ENCODE measurements at places on chromosomes 12 and 14. TPM values are rescaled to one million over a fixed set of nuclear protein-coding genes. Genes with fewer than 3 reads are reported as not detected.

DNA sequence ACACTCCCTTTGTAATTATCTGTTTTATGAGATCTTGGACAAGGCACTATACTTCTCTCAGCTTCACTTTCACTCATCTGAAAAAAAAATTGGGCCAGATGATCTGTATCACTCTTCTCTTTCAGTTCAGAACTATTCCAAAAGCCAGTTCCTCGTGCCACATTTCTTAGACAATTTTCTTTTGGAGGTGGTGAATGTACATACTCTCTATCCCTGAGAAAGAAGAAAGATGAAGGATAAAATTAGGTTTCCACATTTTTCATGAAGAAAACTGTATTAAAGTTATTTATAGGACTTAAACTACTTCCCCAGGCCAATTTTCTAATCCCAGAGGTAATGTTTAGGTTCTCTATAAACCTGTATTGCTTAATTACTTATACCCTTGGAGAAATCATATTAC is 171.6 kb downstream of the SLC6A15 start:
- DNase-seq: no peak

DNA sequence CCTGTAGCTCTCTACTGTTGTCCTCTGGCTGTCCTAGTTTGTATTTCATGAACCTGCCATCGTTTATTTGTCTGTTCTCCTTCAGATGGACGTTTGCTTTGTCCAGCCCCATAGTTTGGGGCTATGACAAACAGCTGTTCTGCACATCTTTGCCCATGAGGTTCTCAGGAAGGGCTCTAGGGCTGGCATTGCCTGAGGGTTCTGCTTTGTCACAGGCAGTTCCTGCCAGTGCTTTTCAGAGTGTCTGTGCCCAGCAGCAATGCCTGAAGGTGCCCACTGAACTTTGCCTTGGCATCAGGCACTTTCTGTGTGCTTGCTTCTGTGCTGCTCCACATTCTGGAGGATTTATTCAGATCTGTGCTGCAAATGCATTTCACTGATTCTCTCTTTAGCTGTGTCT is 361.3 kb downstream of the TMEM121 start:
- no peak for DNase-seq

GPRC5A gene
- total RNA-seq: 11.0 TPM

- DNase-seq: no peak
Observed at GRCh38 chr14:70188659-70189455, at the start of gene SLC8A3. Gene SLC8A3, minus strand, starts transcription at chr14:70188951. Its CDS starts 20,529 bp downstream, at chr14:70168422.

GRCh38 chr14:51182131-51182565 is 57.9 kb upstream of the TMX1 start:
- no peak for DNase-seq

DNA sequence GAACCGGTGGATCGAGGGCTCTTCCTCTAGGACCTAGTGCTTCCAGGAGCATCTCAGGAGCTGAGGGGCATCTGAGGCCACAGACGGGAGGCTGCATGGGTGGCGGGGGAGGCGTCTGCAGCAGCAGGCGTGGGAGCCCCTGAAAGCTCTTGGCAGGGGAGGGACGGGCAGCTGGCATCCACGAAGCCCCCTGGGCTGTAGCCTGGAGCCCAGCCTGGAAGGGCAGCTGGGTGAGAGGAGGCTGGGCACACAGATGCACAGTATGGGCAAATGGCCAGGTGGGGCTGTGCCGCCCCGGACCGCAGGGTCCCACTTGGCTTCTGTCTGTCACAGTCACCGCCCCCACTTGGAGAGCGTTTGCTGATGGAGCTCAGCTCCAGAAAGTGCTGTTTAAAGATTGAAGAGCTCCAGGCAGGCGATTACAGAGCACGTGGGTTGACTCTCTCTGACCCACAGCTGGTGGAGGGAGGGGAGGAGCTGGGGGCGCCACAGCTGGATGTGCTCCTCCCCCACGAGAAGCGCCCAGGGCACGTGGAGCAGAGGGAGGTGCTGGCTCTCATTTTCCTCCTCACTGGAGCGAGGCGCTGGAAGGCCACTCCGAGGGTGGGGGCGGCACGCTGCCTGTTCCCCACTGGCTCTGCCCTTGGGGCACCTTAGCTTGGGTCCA is 155.0 kb upstream of the C14orf180 start:
- peak; percentile 54 for DNase-seq

DNA sequence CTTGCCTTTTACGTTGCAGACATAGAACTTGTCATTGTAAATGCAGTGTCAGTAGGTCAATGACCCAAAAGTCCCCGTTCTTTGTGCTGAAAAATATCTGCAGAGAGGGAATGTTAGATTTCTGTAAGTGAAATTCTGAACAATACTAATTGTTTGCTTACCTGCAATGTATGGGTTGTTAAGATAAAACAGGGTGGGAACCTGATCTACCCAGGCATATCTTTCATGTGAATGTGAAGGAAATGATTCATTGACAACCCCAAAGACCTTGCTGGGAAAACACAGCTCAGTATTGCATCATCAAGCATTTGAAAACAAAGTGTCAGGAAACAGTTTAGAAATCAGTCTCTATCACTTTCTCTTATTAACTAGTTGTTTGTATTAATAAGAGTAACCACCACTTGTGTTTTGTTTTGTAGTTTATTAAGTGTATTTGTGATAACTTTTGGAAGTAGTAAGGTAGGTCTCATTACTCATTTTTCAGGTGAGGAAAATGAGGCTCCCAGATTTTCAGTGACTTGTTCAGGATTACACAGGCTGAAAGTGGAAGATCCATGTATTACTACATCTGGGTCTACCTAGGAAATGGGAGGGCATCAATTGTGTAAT is 57.9 kb upstream of the SLC38A2 start:
- no peak for DNase-seq

- DNase-seq: peak; percentile 17
Observed at GRCh38 chr14:104288272-104288671, 149.9 kb downstream of the KIF26A start.

- DNase-seq: no peak
Observed at GRCh38 chr14:69688299-69688649, 76.9 kb downstream of the SUSD6 start.

GRCh38 chr12:62606654-62607053 is 140.0 kb downstream of the MON2 start:
- DNase-seq: no peak

GRCh38 chr12:58452546-58452945 is 467.8 kb downstream of the LRIG3 start:
- DNase-seq: no peak

ITGB7 gene
- total RNA-seq: 2.9 TPM

DNA sequence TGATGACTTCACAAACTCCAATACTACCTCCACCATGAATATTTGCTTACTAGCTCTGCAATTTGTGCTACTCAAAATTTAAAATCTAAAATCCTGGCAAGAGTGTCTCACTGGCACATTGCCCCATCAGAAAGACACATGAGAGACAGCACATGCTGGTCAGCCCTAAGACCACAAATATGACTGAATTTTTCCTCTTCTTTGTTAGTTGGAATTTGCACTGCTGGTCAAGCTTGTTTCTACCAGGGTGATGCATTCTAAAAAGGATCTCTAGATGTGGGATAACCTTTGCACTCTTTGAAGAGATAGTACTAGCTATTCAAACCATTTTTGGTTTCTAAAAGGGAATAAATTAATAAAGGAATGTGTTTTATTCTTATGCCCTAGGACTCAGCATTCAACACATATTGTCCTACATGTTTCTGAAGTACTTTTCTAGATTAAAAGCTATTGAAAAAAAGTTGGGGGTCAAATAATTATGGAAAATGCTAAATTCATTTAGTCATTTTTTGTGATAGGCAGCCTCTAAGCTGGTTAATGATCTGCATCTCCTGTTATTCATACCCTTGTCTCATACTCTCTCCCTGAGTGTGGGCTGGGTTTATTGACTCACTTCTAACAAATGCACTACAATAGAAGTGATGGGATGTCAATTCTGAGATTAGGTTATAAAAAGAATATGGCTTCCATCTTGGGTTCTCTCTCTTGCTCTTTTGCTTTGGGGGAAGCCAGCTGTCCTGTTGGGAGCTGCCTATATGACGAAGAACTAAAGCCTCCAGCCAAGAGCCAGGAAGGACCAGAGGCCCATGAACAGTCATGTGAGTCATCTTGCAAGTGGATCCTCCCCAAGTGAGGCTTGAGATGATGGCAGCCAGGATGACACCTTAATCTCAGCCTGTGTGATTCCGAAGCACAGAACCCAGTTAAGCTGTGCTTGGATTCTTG is 211.5 kb upstream of the CRY1 start:
- no peak for DNase-seq

DNA sequence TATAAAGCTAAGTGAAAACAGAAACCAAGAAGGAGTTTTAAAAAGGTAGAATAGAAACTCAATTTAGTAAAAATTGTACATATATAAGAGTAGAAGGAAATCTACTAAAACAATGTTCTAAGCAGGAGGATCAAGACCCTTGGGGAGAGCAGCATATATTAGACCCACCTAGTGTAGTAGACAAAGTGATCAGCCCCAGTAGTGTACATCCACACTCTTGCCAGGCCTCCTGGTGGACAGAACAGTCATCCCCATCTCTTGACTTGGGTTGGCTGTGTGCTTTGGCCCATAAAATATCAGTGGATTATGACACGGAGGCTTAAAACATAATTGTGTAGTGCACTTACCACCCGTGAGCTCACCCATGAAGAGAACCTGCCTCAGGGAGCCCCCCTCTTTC is 10.9 kb upstream of the OTUB2 start:
- no peak for DNase-seq

- DNase-seq: no peak
Observed at GRCh38 chr12:31274520-31275300, 51.2 kb downstream of the SINHCAF start.

NAA30 gene
- total RNA-seq: 11.6 TPM

MSRB3 gene
- total RNA-seq: 5.2 TPM

DNA sequence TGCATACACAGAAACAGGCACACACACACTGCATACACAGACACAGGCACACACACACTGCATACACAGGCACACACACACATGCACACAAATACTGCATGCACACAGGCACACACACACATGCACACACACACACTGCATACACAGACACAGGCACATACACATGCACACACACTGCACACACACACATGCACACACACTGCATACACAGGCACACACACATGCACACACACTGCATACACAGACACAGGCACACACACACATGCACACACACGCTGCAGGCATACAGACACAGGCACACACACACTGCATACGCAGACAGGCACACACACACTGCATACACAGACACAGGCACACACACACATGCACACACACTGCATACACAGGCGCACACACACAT is 32.7 kb upstream of the BTBD6 start:
- no peak for DNase-seq

- no peak for DNase-seq
Observed at GRCh38 chr14:81285245-81285644, 64.5 kb upstream of the GTF2A1 start.

TAS2R8 gene
- total RNA-seq: not detected

CELA1 gene
- total RNA-seq: not detected

- no peak for DNase-seq
Observed at GRCh38 chr12:120199595-120200306, 1.2 kb downstream of the RPLP0 start.

DNA sequence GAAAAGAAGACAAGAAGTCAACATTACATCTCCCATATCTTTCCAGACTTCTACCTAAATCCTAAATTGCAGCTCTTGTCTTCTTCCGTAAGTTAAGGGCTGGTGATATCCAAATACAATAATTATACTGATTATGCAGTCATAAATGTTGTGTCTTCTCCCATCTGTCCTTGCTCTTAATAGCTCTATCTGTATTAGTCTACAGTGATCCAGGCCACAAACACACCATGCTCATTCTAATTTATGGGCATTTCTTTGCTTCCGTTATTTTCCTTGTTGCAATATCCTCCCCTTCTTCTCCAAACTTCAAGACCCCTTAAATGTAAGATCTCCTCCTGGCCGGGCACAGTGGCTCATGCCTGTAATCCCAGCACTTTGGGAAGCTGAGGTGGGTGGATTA is 3.7 kb upstream of the MDP1 start:
- DNase-seq: no peak

TMEM30B gene
- 42.0 TPM for total RNA-seq

GRCh38 chr12:68272732-68273131 is 19.3 kb upstream of the IL22 start:
- DNase-seq: no peak

- no peak for DNase-seq
Observed at GRCh38 chr12:2101771-2102170, 49.0 kb downstream of the CACNA1C start.

TAS2R20 gene
- total RNA-seq: 1.0 TPM

ASB2 gene
- 0.86 TPM for total RNA-seq

- no peak for DNase-seq
Observed at GRCh38 chr12:68037616-68038255, 48.5 kb downstream of the IFNG-AS1 start.

INSM2 gene
- total RNA-seq: not detected

GRCh38 chr12:114164351-114164750 is 198.2 kb upstream of the RBM19 start:
- DNase-seq: no peak

DNA sequence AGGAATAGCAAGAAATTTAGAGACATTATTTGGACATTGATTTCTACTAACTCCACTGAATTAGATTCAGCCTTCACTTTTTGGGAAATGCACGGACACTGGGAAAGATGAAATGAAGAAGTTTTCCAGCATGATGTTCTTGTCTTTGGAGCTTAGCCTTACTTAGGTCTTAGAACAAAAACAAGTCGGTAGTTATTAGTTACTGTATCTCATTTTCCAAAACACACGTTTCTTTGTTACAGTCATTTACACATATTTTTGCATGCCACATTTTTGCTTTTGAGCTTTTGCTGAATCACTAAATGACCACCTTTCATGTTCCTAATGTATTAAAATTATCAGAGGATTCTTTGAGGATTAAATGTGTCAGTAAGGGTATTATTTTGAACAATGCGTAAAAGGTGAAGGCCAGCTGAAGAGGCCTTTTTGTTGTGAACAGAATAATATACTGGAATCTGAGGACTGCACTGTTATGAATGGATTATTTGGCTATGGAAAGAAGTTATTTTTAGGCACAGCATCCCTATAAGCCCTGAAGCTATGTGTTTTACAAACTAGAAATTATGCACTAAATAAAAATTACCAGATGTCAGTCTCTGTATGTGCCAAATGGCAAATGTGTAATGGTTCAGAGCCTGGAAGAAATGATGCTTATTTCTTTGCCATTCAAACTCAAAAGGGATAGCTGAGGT is 138.2 kb downstream of the SRGAP1 start:
- no peak for DNase-seq

- no peak for DNase-seq
Observed at GRCh38 chr12:34205401-34205800, 183.1 kb downstream of the ALG10 start.

- no peak for DNase-seq
Observed at GRCh38 chr12:27498149-27498548, 25.9 kb upstream of the PPFIBP1 start.

GRCh38 chr14:51460011-51460410 is 191.7 kb upstream of the FRMD6 start:
- no peak for DNase-seq

DNA sequence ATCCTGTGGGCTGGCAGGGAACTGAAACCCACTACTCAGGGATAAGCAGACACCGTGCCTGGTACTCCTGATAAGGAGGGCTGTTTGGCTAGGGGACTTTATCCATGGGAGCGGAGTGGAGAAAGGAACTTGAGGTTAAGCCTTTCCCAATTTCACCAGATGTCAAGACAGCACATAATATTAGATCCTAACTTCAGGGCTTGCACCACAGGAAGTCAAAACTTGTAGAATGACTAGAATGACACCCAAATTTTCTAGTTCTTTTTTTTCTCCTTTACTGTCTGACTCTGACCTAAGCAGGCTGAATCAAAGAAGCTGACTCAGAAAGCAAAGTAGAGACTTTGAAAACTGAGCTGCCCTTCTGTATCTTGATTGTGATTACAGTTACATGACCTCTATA is 7.1 kb upstream of the CGRRF1 start:
- no peak for DNase-seq

GRCh38 chr12:7959701-7960121 is 23.7 kb upstream of the SLC2A3 start:
- no peak for DNase-seq

TRPV4 gene
- 4.0 TPM for total RNA-seq
